NCI-H2171 (cell line): ENCODE measurements at places on chromosomes 1 and 21.

DNA sequence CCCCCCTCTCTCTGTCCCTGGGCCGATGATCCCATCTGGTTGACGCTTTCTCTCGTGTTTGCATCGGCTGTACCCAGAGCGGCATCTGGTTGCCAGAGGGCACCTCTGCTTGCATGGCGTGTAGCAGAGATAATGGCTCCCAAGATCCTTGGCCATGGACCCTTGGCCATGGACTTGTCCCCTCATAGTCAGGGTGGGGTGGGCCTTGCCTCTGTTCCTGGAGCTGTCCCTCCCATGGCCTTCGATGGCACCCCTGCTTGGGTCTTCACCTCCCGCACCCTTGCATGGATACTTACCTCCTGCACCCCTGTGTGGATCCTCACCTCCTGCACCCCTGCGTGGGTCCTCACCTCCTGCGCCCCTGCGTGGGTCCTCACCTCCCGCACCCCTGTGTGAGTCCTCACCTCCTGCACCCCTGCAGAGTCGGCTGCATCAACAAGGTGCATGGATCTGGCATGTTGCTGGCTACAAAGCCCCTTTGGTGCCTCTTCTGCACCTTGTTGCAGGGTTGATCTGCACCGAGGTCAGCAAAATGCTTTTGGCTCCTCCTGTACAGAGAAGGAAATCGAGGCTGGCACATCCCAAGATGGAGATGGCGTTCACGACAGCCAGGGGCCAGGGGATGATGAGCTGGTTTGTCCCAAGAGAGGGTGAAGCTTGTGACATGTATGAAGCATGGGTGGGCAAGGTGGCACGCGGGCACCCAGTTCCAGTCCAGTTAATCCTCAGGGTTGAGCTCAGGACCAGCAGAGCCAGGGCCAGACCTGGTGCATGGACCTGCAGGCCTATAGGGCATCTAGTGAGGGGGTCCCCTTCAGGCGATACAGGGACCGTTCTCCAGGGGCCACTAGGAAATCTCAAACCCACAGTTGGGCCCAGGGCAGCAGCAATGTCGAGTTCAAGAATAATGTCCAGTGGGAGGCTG is 46.1 kb upstream of the C1orf174 start:
- DNase-seq = peak; percentile 70

DNA sequence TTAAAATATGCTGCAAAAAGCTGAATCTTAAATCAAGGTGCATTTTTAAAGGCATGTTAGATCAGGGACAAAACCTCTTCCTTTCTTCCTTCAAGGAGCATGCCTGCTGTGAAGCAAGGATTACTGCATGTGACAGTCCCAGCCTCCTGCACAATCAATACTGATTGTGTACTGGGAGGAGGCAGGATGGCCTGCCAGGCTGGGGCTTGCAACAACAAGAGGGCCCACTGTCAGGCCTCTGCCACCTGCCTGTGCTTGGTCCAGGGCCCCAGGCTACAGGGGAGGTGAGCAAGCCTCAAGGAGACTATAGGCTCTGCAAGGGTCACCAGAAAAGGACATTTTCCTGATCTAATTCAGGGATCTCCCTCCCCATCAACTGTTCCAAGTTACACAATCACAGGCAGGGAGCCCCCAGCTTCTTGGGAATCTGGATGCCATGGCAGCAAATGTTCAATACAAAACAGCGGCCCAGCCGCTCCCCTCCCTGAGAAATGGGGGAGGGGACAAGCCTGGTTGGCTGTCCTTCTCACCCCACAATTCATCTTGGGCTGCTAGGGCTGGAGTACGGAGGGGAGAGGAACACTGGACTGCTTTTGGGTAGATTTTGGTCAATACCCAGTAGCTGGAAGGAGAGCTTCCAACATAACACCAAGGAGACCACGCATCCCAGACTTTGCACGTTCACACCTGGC is 76.7 kb downstream of the SSBP3 start:
- DNase-seq = no peak

- no peak for DNase-seq
Observed at GRCh38 chr1:218585511-218586184, 240.5 kb downstream of the TGFB2 start.

GRCh38 chr1:78834201-78834741 is 172.3 kb downstream of the ADGRL4 start:
- no peak for DNase-seq

DNA sequence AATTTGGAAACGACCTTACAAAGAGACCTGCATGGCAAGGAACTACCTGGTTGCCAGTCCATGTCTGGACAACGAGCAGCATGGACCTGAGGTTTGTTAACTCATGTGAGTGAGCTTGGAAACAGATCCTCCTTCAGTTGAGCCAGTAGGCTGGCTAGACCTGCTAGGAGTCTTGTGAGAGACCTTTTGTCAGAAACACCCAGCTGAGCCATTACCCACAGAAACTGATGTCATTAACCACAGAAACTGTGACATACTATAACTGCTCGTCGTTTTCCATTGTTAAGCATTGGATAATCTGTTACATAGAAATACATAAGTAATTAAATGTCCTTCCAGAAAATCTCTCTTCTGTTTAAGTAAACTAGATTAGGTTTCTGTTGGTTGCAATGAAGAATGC is 211.1 kb upstream of the C21orf91 start:
- DNase-seq = no peak

- no peak for DNase-seq
Observed at GRCh38 chr1:48676822-48677221, 99.9 kb downstream of the BEND5 start.

DNA sequence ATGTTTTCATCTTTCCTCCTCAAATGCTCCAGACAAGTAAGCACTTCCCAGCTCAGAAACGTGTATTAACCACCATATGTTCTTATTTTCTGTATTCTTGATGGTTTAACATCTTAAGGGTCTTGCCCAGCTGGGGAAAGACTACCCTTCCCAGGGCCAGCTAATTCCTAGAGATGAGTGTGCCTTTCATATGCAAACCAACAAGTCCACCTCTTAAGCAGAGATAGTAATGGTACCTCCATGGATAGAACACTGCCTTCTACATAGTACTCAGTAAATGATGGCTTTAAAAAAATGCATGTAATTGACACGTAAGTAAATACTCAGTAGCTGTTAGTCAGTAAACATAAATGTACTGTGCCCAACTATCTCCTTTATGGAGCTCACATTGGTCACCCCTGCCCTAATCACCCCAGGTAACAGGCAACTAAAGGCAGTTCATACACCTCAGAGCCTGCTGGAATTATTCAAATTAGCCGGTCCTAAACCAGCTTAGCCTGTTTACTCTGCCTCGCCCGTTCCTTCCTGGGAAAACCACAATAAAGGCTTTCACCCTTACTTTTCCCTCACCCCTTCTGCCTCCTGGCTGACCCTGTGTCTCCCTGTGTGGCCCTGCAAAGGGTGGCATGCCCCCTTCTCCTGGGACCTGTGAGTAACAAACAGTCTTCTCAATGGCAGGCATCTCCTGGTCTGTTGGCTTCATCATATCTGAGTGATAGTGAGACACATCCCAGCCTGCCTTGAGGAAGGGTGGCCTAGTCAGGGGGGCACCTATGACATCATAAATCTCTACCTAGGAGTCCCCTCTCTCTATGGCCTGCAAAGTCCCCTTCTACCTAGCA is 40.1 kb upstream of the KLHDC7A start:
- no peak for DNase-seq

- DNase-seq = no peak
Observed at GRCh38 chr21:45594721-45595489, 48.6 kb upstream of the PCBP3 start.

GRCh38 chr1:52059321-52059720 is 3.2 kb downstream of the BTF3L4 start:
- no peak for DNase-seq

DNA sequence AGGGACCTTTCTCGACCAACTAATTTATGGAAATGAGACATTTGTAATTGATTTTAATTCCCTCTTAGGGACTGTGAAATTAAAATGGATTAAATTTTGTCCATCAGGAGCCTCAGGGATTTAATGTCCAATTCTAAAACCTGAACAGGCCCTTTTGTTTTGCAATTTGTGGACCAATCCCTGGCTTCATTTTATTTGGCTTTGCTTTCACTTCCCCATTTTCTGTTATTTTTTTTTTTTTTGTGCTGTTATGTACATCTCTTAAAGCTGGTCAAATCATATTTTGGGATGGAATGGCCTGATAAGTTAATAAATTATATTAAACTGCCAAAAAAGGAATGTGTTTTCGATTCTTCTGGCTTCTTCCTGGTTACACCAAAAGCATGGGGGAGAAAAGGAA is 28.9 kb downstream of the ZSCAN20 start:
- no peak for DNase-seq

DNA sequence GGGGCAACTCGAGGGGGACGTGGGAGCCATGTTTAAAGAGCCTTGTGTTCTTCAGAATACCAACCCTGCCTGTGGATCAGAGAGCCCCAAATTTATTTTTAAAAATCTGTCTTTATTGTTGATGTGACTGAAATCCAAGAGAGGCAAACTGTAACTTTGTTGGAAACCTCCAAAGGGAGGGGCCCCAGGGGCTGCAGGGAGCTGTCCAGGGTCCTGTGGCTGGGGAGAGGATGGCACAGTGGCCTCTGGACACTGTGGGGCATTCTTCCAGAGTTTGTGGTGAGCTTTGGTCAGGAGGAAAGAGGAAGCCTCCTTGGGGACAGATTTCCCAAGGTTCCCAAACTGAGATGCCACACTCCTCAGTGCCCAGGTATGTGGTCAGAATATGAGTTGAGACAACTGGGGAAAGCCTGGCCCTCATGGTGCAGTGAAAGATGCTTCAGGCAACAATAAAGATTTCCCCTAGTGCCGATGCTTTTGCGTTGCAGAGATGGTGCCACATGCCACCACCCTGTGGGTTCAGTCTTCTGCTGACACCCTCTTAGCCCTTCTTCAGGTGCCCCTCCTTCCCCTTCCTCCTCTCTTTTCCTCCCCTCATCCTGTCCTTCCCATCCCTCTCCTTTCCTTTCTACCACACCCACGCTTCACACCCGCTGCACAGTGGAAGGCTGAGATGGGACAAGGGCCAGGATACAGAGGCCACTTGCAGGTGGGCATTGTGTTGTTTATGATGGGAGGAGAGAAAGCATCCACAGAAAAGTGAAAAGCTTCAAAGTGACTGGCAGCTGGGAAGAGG is 122.1 kb downstream of the UCK2 start:
- DNase-seq = no peak
